NCI-H2171 (cell line): ENCODE measurements at places on chromosomes 1 and 21.

- peak; percentile 4 for DNase-seq
These were observed 619 bp downstream of the BCL9 start for GRCh38 chr1:147541672-147542568.

DNA sequence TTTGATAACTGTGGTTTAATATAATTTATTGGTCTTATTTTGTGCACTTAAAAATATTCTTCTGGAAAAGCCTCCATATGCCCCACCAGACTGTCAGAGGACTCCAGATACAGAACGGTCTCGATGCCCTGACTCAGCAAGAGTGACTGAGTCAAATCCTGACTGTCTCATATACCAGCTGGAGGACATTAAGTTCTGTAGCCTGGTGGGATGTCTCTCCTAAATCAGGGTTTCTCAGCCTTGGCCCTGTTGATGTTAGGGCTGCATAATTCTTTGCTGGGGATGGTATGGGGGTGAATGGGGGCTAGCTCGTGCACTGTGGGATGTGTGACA is 67.7 kb upstream of the TLR5 start:
- no peak for DNase-seq

DNA sequence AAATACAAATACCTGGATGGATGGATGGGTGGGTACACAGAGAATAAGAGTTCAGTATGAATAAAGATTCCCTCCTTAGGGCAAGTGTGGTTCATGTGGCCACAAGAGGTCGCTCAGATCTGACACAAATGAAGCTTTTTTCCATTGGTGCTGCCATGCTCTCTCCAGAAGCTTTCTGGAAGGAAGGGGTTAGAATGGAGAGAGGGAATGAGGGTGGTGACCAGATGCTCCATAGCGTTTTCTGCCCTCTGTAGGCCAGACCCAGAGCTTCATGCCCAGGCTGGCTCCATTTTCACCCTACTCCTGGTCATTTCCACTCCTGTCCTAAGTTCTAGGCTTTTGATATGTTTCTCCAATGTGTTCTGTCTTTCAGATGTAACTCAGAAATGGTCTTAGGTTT is 3.3 kb upstream of the FCRL6 start:
- DNase-seq = peak; percentile 45

- no peak for DNase-seq
These were observed 13.9 kb downstream of the TSSK3 start for GRCh38 chr1:32376199-32376598.

- peak; percentile 76 for DNase-seq
These were observed 5.3 kb upstream of the SLC6A9 start for GRCh38 chr1:44036409-44037139.

DNA sequence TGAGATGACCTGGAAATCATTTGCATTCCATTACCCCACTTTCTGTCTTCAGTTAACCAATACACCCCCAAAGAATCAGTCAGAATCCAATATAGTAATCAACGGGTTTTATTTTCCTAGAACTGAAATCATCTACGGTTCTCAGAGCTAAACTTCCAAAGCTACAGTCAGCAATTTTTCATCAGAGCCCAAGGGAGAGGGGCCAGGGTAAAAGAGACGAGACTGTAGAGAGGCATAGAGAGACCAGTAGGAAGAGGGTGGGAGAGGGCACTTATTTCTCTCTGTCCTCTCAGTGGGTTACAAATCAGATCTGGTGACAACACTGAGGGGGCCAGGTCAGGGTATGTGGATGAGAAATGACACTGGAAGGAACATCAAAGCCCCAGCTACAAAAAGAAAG is 1.1 kb upstream of the MRPL24 start:
- no peak for DNase-seq

DNA sequence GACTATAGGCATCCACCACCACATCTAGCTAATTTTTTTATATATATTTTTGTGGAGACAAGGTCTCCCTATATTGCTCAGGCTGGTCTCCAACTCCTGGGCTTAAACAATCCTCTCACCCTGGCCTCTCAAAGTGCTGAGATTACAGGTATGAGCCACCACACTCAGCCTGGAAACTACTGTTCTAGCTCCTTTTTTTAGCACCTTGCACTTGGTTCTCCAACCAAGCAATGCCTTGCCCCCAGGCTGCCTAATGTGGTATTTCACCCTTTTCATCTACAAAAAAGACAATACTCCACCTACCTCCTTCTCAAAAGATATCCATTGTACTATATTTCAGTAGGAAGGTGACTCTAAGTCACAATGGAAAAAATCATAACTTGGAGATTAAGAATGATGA is 6.7 kb downstream of the ARNT start:
- no peak for DNase-seq

DNA sequence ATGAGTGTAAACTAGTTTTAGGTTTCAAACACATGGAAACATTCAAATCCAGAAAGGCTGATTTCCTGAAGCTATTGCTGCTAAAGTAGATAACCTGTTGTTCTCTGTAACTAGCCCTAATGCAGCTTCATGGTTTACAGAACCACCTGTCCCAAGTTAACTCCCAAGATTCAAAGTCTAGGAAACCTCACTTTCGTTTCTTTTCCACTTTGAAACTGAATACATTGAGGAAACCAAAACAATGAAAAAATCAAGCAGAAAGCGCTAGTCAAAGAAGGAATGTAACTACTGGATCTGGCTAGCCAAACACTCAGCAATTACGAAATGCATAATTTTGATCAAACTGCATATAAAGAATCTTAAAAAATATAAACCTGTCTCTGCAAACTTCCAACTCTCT is 17.8 kb downstream of the SLC16A1 start:
- DNase-seq = no peak

GRCh38 chr1:43232482-43232881 is 37.3 kb upstream of the TMEM125 start:
- DNase-seq = no peak

DNA sequence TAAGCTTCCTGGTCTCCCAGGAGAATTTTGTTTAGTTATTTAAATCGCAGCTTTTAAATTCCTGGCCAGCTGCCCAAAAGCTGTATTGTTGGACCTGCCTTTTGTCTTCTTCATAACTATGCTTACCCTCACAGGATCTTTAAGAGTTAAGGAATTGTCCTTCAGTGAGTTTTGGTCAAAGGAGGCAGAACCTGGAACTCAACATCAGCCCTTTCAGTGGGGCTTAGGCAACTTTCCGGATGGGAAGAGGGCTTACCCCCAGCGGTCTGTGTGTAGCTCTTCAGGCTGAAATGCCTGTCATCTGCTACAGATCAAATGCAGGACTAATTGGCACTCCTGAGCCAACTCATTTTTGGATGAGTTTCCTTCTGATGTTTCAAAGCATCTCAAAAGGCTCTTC is 402.6 kb downstream of the SIPA1L2 start:
- peak; percentile 38 for DNase-seq

DNA sequence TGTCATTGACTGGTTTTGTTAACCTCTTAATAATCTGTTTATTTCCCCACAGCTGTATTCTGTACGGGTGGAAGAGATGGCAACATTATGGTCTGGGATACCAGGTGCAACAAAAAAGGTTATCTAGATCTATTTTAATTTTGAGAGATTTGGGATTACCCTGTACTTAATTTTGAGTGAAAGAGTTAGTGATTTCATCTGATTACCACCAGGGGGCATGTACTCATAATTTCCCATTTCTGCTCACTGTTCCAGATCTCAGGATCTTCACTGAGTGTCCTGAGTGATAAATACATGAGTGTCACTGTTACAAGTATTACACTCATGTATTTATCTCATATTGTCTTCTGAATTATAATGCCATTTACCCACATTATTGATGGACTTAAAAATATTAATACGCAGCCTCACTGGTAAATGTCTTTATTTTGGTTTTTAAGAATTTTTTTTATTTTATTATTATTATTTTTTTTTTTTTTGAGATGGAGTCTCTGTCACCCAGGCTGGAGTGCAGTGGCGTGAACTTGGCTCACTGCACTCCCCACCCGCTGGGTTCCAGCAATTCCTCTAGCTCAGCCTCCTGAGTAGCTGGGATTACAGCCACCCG is 27.4 kb downstream of the DTL start:
- peak; percentile 19 for DNase-seq

DNA sequence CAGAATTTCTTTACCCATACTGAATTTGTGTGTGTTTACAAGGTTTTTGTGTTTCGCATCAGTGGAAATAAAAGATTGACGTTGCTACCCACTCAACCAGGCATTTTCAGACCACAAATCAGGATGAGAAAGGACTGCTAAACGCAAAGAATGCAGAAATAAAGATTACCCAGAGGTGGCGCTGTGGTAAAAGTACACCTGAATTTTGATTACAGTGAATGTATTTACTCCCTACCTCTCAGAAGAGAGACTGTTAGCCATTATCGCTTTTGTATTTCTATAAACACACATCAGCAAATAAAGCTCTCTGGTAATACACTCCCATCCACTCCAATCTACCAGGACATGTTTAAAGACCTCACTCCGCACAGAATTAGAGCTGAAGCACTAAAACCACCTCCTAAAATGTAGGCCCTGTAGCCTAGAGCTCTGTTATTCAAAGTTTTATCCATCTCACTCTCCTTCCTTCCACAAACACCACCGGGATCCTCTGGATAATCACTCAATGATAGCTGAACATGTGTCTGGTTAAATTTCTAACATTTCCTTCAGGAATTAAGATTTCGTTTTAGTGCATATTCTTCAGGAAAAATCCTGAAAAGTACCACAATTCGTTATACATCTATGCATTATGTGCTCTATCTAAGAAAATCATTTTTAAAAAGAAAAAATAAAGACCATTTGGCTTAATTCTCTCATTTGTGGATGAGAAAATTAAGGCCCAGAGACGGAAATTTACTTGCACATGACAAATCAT is 2.5 kb upstream of the LMO4 start:
- DNase-seq = no peak

DNA sequence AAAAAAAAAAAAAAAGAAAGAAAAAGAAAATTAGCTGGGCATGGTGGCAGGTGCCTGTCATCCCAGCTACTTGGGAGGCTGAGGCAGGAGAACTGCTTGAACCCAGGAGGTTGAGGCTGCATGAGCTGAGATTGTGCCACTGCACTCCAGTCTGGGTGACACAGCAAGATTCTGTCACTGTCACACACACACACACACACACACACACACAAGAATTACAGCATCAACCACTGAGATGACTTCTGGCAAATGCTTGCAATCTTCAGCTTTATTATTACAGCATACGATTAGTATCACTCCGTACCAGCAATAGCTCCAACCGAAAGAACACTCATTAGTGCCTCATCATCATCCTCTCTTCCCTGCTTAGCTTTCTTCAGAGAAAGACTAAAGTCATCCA is 4.6 kb downstream of the ORC1 start:
- DNase-seq = no peak

- no peak for DNase-seq
These were observed 101.8 kb downstream of the PBX1 start for GRCh38 chr1:164660775-164661174.

GRCh38 chr1:22903113-22903512 is 69.6 kb downstream of the LACTBL1 start:
- DNase-seq = no peak

GRCh38 chr21:27021801-27022200 is 54.9 kb upstream of the ADAMTS5 start:
- DNase-seq = no peak

DNA sequence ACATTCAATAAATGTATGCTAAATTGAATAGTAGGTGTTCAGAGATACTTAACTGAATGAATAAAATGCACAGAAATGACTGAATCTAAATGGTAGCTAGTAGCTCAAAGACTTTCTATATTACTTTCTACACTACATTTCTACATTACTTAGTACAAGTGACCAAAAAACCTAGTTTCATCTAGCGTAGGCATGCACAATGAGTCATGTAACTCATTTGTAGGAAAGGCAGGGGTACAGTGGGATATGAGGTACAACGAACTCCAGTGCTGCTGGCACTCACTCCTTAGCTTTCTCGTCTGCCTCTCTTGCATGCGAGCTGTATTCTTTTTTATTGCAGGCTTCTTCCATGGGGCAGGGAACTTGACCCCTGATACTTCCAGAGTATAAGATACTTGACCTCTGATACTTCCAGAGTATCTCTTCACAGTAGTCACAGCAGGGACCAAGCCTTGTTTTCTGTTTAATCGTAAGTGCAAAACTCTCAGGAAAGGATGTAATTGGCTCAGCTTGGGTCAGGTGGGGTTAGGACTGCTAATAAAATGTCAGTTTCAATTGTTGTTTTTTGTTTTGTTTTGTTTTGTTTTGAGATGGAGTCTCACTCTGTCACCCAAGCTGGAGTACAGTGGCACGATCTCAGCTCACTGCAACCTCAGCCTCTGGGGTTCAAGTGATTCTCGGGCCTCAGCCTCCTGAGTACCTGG is 4.9 kb upstream of the ATP2B4 start:
- no peak for DNase-seq

GRCh38 chr1:159831412-159832141 is 4.9 kb downstream of the SLAMF8 start:
- DNase-seq = no peak

DNA sequence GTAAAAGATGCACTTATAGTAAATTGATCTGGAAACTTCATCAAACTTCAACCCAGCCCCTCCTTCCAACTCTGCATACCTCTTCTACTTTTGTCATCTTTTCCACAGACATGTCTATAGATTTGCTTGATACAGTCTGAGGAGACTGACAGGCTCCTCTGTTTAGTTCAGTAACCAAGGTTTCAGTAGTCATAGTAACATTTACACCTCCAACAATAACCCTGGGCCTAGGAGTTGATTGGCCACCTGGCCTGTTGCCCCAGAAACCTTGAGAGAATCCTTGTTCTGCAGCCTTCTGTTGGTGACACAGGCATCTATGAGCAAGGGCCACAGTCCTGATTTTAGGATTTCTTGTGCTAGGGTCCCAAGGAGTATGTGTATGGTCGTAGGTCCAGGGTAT is at the start of gene CFAP141:
Gene CFAP141, minus strand, starts transcription at position 138 of the 400 bp plus-strand sequence. Its CDS starts 26 bp downstream, at position 112.
- no peak for DNase-seq

DNA sequence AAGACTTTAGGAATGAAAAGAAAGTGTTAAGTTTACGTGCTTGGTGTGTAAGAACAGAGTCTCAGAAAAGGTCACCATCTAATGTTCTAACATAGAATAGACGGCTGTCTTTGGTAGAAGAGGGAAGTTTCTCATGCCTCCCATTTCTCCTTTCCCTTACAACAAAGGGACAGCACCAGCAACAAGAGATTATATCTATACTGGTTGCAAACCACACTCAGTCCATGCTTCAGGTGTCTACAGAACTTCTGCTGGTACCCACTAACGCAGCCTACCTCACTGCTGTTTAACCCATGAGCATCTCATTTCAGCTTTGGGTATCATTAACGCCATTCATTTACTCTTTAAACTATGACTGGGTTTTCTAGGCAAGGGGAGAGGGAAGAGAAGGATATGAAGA is 9.2 kb upstream of the ITPKB start:
- no peak for DNase-seq

- no peak for DNase-seq
These were observed 59.8 kb upstream of the MORC3 start for GRCh38 chr21:36260030-36260787.

DNA sequence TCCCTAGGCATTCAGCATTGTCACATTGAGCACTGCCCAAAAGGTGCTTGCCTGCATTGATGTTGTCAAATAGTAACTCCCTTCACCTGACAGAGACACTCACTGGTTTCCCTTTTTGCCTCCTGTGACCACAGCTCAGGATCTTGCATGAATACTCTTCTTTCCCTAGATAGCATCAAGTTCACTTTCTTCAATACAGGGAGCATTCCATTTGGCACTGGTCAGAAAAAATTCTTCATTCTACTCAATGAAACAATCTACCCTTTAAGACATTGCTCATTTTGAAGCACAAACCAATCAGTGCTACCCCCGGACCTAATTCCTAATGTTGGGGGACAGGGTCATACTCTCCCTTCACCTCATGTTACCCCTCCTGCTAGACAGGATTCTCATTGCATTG is 319.0 kb upstream of the SNX7 start:
- DNase-seq = no peak

- no peak for DNase-seq
These were observed 2.8 kb upstream of the USP1 start for GRCh38 chr1:62433861-62434617.
